D721Med (cell line): ENCODE measurements at places on chromosomes 12 and 14.

- no peak for DNase-seq
Measured at GRCh38 chr12:107017042-107017441, 30.1 kb upstream of the MTERF2 start.

DNA sequence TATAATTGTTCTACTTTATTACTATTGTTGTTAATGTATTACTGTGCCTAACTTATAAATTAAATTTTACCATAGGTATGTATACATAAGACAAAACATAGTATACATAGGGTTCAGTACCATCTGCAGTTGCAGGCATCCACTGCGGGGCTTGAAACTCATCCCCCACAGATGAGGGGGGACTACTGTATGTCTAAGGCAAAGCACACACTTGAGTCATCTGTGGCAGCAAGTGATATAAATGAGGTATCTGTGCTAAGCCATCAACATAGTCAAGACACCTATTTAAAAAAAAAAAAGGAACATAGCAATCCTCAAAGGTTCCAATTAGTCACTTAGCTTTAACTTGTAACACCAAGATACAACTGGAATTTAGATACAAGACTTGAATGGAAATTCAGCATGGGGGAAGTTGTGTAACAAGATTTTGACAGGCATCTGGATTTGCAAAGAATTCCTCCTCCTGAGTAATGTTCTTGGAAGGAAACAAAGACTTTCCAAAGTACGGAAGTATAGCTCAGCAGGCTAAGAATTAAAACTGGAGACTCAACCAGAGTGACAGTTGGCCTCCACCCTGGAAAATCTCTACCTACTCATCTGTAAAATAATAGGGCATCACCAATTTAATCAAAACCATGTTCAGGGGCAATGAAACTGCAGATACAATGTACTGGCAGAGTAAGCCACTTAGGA is 14.9 kb downstream of the DCAF5 start:
- no peak for DNase-seq

GRCh38 chr12:1706632-1706980 is 15.7 kb downstream of the ADIPOR2 start:
- no peak for DNase-seq

DNA sequence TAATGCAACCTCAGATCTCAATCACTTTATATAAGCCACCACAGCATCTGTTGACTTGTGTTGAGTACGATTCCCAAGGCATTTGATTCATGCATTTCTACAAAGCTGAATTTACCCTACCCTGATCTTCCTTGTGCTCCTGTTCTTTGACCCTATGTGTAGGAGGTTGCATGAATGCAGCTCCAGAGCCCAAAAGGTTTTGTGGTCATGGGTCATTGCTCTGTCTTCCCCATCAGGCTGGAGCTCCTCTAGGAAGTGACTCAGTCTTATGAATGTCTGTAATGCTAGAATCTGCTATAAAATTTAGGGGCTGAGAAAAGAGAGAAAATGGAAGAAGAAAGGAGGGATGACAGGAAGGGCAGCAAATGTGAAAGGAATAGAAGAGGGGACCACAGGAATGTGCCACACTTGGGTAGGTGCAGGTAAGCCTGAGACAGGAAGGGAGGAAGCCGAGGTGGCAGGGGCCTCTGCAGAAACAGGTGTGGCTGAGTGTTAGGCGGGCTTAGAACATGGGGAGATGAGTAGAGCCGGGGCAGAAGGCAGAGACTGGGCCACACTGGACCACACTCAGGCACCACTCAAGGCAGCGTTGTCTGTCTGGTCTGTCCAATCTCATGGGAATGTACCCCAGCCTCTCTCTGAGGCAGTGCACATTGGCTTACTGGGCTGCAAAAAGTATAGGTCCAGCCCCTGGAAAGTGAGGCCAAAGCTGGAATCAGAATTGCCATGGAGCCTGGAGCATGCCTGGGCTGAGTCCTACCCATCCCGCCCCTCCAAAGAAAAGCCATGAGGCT is 334.1 kb downstream of the BCL11B start:
- DNase-seq: no peak

DNA sequence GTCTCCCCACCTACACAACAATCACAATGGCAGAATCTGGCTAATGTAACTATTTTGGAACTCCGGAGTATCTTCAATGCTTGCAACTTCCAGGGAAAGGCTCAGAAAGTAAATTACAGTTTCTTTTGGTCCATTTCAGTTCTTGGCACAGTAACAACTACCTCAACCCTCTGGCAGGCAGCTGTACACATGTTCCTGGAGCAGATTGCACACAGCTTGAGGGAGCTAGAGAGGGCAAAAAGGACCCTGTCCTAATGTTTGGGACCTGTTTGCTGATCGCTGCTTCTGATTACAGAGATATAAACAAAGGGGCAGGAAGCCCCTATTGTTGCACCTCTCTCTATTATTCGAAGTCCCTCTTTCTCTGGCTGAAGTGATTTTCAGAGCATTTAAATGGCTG is 35.2 kb upstream of the SLC38A1 start:
- no peak for DNase-seq

DNA sequence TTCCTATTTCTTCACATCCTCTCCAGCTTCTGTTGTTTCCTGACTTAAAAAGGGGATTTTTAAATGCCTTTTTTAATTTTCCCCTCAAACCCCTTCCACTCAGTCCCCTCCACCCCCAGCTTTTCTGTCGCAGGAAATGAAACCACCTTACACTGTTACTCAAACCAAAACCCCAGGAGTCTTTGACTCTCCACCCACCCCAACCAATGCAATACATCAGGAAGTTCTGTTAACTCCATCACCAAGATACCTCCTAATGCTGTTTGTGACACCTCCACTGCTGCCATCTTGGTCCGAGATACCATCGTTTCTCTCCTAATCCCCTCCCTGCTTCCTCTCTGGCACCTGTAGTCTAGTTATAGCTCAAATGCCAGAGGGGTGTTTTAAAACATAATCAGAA is 25.4 kb upstream of the CPM start:
- DNase-seq: no peak

GRCh38 chr12:93043192-93043876 is 114.2 kb upstream of the EEA1 start:
- no peak for DNase-seq

GRCh38 chr14:86915406-86915805 is 1077.6 kb downstream of the GALC start:
- DNase-seq: no peak

- DNase-seq: no peak
Measured at GRCh38 chr14:59688224-59689170, 111.9 kb upstream of the CCDC175 start.

DNA sequence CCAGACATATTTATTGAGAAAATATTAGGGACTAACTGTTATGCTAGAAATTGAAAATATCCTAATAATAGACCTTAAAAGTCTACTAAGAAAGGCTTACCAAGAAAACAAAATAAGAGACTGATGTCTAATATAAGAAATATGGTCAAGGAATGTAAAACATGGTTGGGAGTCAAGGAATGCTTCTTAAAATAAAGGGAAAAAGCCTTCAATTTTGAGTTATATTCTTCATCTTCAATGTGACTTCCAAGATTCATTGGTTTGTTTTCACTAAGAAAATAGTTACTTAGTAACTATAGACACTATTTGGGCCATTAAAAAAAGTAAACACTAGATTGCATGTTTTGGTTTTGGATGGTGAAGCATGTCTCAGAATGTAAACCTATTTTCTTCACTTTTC is 88.1 kb upstream of the ETV6 start:
- no peak for DNase-seq

DNA sequence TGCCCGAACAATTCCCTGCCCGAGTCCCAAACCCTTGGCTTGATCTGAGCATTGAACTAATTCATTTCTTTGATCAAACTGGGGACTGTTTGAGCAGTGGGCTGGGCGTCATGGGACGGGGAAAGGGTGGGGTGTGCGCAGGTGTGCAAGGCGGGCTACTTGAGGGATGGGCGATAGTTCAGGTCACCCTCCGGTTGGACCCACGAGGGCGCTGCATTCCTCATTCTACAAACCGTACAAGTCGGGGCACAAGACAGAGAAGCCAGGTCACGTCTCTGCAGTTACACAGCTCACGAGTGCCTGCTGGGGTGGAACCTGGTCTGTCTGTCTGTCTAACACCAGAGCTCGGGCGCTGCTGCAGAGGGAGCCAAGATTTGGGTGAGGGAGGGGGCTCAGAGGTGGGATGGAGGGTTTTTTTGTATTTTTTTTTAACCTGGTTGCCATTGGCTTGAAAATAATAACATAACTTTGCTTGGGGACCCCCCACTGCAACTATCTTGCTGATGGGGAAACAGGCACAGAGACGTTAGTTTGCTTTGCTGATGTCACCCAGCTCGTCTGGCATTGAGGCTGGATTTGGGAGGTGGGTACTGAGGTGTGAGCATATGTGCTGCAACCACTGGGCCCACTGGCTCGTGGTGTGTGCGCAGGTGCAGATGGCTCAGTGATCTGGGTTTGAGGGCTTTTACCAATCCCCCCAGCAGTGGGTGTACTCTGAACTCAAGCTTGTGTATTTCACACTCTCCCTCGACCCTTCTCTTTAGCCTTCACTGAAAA is 7.6 kb upstream of the RTL1 start:
- DNase-seq: no peak

DNA sequence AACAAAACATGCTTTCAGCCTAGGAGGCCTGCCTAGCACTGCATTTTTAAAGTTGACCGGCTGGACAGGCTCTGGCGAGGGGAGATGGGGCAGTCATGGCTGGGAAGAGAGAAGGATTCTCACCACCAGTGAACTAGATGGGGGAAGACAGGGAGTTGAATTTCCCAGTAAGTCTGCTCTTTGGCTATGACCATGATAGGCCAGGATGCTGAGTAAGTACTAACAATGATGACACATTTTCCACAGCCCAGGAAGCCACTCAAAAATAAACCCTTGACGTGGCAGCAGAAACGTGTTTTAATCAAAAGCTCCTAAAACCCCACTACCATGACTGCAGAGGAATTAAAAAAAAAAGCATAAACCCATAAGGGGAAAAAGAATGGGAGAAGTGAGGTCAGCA is 19.0 kb downstream of the KCTD10 start:
- no peak for DNase-seq

GRCh38 chr12:65653946-65654629 is 170.2 kb upstream of the HMGA2 start:
- no peak for DNase-seq

DNA sequence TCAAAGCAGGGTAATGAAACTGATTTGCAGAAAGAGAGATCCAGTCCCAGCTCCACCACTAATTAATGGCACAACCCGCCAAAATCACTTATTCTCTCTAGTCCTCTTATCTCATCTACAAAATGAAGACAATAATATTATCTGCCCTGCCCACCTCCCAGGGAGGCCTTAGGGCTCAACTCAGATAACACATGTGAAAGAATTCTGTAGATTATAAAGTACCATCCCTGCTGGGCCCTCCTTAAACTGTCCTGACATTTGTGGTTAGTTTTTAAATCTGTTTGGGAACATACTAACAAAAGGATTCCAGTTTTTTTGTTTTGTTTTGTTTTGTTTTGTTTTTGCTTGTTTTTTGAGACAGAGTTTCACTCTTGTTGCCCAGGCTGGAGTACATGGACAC is 7.3 kb downstream of the POMT2 start:
- DNase-seq: no peak

DNA sequence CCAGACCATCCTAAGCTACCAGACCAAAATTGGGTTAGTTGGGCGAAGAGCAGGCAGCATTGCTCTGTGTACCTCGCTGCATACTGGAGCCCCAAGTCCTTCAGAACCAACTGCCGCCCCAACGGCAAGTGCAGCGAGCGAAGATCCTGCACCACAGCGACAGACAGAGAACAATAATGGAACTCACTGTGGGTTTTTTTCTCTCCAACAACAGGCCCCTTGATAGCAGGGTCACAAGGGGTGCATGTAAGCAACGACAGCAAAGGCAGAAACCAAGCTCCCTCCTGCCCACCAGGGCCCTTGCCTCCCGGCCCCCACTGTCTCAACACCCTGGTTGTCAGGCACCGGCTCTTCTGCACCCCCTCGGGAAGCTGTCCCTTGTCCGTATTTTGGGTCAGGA is 39.0 kb downstream of the RNF34 start:
- DNase-seq: no peak

DNA sequence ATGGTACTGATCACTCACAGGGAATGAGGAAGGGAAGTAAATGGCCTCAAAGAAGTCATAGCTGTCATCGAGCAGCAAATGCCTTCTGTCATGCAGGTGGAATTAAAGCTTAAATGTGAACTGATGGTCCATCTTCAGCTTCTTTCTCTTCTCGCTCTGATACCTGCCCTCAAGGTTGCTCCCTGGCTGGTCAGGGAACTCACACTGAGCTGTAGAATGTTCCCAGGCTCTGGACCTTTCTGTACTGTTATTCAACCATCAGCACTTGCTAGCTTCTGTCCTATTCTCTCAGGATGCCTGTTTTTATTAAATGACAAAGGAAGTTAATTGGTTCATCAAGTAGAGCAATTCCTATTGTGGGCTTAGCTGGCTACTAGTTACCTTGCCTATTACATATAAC is 463.8 kb downstream of the APAF1 start:
- DNase-seq: no peak

- DNase-seq: no peak
Measured at GRCh38 chr12:60279221-60279620, 683.4 kb downstream of the SLC16A7 start.

DNA sequence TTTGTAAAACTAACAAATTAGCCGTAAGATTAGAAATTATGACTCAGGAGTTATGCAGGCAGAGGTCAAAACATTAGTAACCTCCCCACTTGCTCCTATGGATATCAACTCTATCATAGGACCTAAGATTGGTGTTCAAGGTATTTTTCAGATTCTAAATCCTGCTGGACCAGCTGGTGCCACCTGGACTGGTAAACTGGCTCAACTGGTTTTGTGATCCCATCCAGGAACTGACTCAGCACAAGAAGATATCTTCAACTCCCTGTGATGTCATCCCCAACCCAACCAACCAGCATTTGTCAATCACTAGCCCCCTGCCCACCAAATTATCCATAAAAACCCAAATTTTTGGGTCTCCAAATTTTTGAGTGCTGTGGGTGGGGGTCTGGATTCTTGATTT is 98.1 kb upstream of the OR4E1 start:
- no peak for DNase-seq

DNA sequence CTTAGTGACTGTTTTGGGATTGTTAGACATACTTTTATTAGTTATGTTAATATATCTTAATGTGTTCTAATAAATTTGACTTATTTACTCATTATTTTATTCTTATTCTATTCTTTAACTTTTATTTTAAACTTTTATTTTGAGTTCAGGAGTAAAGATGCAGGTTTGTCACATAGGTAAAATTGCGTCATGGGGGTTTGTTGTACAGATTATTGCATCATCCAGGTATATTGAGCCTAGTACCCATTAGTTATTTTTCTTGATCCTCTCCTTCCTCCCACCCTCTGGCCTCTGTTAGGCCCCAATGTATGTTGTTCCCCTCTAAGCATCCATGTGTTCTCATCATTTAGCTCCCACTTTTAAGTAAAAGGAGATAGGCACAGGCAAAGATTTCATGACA is 495.5 kb downstream of the MDGA2 start:
- DNase-seq: no peak

DNA sequence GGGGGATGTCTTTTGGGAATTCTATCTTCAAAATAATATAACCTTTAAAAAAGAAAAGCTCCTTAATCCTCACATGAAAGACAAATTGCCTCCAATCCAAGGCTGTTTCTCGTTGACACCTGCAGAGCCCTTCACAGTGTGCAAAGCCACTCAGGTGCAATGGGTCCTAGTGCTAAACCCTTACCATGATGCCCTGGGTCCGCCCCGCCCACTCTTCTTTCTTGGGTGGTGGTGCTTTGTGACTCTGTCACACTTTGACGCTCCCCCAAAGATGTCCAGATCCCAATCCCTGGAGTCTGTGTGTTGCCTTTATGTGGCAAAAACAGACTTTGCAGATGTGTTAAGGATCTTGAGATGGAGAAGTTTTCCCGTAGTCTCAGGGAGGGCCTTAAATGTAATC is 29.7 kb downstream of the CLMN start:
- no peak for DNase-seq

GRCh38 chr12:83027021-83027723 is 340.5 kb downstream of the TMTC2 start:
- DNase-seq: no peak
